DMS153 (cell line): ENCODE measurements at places on chromosomes 7 and 10.

DNA sequence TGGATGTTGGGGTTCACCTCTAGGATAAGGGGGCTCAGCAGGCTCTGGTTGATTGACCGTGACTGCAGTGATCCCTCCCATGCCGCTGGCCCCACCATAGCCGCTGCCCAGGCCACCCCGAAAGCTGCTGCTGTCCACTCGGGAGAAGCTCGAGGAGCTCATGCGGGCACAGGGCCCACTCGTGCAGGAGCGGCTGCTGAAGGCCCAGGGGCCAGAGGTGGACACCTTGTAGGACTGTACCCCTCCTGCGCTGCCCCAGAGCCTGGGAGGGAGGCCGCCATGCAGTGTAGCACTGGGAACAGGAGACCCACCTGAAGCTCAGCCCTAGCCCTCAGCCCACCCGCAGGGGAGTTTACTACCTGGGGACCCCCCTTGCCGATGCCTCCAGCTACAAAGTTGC lies 70.0 kb downstream of the CHRM2 start:
- no peak for DNase-seq

- DNase-seq, result no peak
Observed at GRCh38 chr7:158366346-158366745, 221.3 kb downstream of the PTPRN2 start.

DNA sequence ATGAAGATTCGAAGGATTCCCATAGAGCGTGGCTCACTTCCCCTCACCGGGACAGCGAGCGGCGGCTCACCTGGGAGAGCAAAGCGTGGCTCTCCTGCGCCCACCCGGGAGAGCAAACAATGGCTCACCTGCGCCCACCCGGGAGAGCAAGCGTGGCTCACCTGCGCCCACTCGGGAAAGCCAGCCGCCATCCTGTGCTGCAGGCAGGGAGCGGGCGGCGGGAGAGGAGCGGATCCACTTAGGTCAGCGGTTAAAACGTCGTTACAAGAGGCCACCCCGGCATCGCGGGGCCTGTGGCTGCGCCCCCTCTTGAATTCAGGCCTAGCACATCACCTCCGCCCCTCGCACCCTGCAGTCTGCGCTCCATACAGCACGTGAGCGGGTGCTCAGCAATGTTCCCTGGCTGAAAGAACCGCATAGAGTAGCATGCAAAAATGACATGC lies 461 bp upstream of the FIGNL1 start:
- DNase-seq, result peak; percentile 21

GRCh38 chr7:132739271-132739955 lies 163.1 kb upstream of the PLXNA4 start:
- no peak for DNase-seq

DNA sequence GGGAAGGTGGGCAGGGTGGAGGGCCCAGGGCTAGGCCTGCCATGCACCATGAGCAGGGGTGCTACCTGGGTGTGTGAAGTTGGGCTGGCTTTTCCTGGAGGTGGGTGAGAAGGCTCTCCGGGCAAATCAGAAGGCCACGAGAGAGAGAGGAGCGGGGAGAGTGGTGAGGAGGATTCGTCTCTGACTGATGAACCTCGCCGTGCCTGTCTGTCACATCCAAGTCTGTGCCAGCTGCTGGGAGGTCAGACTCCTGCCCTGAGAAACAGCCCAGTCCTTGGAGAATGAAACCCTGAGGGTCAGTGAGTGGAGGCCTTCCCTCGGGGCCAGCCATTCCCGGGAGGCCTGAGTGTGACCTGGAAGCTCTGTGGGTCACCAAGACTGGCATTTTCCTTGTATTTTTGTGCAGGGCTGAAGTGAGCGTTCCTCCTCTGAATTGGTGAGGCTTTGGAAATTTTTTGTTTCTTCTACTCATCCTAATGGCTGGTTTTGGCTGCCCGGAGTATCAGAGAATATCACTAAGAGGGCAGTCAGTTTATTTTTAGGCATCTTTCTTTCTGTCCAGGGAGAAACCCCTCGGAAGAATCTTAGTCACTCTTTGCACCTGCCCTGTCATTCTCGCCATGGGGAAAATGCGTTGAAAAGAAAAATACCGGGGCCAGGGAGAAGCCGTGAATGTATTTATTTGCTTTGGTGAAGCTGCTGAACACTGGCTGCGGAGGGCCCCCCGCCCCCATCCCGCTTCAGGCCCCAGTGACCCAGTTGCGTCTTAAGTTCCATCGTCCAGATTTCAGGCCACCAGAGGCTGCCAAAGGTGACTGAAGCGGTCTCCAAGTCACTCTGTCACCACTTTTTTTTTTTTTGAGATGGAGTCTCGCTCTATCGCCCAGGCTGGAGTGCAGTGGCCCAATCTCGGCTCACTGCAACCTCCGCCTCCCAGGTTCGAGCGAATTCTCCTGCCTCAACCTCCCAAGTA lies 6.5 kb upstream of the AP5Z1 start:
- DNase-seq, result no peak

- DNase-seq, result no peak
Observed at GRCh38 chr10:33660329-33660728, 325.9 kb upstream of the NRP1 start.

DNA sequence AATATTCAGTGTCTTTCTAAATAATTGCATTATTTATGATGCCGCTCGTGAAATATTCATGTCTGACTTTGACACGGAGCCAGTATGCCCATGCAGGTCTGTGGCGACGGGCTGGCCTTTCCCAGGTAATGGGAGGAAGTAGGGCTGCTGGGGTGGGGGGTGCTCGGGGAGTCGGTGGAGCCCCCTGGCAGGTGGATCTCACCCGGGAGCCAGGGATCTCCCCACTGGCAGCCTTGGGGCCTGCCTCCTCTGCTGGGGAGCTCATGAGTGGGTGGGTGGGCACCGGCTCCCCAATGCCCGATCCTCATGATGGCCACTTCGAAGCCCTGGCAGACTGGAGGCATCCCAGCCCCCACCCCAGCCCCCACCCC lies 52.8 kb downstream of the PWWP2B start:
- no peak for DNase-seq

- no peak for DNase-seq
Observed at GRCh38 chr10:32600317-32600716, 154.4 kb downstream of the CCDC7 start.

DNA sequence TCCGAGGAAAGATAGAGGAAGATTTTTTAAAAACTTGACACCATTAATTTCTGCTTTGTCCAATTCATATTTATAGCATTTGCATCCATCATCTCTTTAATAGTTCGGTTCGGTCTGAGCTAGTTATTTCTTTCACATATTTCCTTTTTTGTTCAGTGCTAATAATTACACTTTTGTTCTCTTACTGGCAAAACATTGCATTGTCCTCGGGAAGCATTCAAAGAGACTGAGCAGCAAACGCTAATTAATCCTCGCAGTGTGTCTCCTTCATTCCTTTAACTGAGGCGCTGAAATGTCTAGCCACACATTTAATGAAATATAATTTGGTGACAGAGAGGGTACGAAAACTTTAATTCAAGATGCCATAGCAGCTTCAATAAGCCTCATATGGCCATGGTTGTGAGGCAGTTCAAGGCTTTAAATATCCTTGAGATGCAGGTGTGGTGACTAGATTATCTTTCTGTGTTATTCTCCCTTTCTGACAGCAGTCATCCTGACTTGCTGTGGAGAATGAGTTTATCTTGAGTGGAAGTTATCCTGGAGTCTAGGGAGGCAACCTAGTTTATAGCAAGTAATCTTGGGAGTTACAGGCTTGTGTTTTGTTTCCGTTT lies 431.4 kb downstream of the SDK1 start:
- no peak for DNase-seq

- no peak for DNase-seq
Observed at GRCh38 chr10:79137300-79137756, 68.6 kb downstream of the ZMIZ1 start.

DNA sequence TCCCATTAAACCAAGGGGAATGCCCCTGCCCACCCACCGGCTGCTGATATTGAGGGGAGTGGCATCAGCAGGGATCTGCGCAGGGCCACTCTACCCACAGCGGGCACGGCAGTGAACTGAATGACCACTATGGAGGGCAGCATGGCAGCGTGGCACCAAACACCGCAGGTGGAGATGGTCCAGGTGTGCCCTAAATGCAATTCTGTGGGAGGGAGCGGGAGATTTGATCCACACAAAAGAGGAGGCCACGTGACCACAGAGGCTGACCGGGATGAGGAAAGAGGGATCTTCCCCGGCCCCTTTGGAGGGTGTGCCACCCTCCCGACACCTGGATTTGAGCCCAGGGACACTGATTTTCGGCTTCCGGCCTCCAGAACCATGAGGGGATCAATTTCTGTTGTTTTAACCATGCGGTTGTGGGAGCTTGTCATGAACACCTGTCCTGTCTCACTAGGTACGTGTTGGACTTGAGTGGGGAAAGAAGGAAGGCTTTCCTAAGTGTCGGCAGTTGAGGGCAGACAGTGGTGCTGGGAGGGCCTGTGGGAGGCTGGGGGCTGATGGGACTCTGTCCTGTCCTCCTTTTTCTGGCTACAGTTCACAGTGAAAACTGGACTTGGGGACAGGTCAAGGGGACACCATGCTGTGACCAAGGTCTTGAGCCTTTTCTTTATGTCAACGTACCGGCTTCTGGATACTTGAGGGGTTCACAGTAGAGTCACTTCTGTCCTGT lies 66.1 kb downstream of the CFAP46 start:
- DNase-seq, result no peak

GRCh38 chr7:99677013-99677647 lies 2.7 kb downstream of the CYP3A5 start:
- no peak for DNase-seq

- no peak for DNase-seq
Observed at GRCh38 chr7:44056681-44057080, 8.7 kb downstream of the PGAM2 start.

DNA sequence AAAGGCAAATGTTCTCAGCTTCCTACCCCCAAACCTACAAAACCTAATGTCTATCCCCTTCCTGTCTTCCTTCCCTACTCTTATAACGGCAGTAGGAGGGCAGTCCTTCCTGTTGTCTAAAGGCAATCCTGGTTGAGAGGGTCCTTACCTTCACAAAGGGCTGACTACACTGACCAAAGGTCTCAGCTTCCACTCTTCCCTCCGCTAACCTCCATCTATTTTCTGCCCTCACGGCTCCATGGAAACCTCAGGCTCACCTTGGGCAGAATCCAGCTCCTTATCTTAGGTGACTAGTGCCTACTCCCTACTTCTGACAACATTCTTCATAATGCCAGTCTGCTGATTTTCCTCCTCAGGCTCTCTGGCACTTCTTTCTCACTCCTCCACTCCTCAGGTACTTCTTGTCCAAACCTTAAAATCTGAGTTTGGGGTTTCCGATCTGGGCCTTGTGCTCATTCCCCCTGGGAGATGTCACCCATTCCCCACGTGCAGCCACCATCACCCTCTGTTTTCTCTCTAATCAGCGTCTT lies 542 bp downstream of the FBXL13 start:
- no peak for DNase-seq

DNA sequence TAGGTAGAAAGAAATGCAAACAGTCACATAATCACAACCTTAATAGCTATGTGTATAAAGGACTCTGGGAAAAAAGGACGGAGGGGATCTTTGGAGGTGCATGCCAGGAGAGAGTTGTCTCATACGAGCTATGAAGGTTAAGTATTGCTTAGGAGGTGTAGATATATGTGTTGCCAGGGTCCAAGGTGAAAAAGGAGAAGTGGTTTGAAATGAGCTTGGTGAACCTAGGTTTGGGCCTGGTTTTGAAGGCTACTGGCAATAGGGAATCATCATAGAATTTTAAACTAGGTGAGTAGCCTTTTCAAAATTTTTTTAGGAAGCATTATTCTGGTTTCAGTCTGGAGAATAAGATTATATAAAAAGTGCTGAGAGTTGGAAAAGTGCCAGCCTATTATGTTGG lies 336.8 kb downstream of the AUTS2 start:
- no peak for DNase-seq

GRCh38 chr10:114649217-114649903 lies 8.7 kb downstream of the ABLIM1 start:
- DNase-seq, result no peak

DNA sequence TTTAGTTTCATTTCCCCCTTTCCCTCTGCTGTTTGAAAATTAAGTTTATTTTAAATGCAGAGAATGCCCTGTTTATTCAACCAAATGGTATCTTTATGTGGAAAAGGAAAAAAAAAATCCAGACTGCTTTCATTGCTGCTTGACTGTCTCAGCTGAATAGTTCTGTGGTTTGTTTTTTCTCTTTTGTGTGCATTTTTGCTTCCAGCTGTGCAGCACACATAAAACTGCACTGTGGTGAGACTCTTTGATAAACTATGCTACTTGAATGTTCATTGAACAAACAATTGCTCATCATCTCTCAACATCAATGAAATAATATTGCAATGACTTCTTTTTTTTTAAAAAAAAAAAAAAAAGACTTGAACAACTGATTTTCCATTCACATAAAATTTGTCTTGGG lies 78.6 kb upstream of the GLI3 start:
- DNase-seq, result no peak

- no peak for DNase-seq
Observed at GRCh38 chr7:50359995-50360925, 55.7 kb downstream of the IKZF1 start.

DNA sequence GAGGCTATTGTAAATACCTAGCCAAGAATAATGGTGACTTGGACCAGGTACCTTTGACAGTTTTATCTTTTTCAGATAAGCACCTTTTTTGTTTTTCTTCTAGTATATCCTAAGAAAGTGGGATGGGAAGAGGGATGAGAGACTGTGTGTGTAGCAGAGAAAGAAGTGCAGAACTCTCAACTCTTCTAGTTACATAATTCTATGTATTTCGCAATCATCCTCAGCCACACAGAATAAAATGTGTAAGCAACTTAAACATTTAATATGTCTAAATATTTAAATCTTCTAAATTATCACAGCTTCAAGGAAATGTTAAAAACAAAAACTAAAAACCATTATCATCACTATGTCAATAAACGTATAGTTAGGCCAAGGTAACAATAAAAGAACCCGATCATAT lies 42.6 kb upstream of the GSAP start:
- DNase-seq, result no peak

DNA sequence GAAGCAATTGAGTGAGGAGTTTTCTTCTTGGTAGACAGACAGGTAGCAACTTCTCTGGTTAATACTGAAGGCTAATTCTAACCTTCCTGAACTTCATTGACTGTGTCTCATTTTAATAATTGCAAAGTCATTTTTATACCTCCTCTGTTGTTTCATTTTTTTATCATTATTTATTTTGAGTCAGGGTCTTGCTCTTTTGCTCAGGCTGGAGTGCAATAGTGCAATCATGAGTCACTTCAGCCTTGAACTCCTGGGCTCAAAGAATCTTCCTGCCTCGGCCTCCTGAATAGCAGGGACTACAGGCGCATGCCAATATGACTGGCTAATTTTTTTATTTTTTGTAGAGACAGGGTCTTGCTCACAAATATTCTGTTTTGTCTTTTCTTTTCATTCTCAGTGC lies 45.4 kb downstream of the APBB1IP start:
- no peak for DNase-seq
